ENCODE measurements at places on chromosomes 4 and X. TPM values are rescaled to one million over a fixed set of nuclear protein-coding genes. Genes with fewer than 3 reads are reported as not detected.

- no peak for DNase-seq
These were observed 8.6 kb downstream of the BLOC1S4 start for GRCh38 chr4:6724421-6725111.

GRCh38 chr4:182103614-182104319, 139.4 kb upstream of the TENM3 start:
- no peak for DNase-seq

DNA sequence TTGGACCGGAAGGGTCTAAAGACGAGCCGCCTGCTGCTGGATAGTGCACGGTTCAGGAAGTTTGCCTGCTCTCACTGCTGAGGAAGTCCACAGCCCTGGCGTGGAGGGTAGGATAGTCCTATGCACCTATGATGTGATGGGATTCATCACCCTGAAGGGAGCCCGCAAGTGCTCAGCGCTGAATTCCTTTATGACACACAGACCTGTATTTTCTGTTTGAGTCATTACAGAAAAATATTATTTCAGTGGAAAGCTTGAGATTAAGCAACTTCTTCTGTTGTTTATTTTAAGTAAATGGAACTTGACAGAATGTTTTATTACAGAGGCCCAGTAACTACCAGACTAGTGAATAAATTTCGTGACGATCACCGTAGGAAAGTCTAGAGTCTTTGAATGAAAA, 123.2 kb downstream of the TRIML1 start:
- no peak for DNase-seq

GRCh38 chrX:19293606-19294325, 50.0 kb upstream of the PDHA1 start:
- no peak for DNase-seq

DNA sequence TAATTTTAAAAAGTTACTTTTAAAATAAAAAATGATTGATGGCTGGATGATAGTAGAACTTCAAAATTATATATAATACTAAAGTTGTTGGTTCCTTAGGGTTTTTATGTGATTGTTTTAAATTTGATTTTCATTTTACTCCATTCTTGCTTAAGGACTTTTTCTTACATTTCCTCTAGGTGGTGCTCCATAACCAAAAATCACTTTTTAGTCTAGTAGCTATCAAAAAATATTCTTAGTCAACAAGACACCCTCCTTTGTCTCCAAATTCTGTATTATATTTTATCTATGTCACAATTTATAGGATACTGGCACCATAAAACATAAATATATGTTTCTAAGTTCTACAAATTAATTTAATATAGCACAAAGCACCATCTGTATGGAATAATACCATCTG, 67.2 kb upstream of the BRWD3 start:
- no peak for DNase-seq

BRS3 gene
- not detected for total RNA-seq

ITIH6 gene
- total RNA-seq, result not detected

DNA sequence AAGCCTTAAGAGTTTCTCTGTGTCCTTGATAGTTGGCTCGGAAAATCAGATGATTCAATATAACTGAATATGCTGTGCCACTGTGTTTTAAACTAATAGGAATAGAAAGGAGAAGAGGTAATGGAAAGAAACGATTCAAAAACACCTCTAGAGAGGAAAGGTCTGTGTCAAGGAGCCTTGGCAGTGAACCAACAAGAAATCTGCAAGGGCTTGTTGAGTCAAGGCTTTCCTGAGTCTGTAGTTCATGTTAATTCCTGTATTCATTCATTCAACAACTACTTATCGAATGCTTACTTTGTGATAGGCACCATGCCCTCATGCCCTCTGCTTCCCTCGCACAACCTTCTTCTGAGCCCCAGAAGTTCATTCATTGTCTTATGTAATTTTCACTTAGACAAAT, 336.0 kb downstream of the PDHA2 start:
- DNase-seq, result no peak

GRCh38 chr4:180789929-180790328, 1453.3 kb upstream of the TENM3 start:
- DNase-seq, result no peak

DNA sequence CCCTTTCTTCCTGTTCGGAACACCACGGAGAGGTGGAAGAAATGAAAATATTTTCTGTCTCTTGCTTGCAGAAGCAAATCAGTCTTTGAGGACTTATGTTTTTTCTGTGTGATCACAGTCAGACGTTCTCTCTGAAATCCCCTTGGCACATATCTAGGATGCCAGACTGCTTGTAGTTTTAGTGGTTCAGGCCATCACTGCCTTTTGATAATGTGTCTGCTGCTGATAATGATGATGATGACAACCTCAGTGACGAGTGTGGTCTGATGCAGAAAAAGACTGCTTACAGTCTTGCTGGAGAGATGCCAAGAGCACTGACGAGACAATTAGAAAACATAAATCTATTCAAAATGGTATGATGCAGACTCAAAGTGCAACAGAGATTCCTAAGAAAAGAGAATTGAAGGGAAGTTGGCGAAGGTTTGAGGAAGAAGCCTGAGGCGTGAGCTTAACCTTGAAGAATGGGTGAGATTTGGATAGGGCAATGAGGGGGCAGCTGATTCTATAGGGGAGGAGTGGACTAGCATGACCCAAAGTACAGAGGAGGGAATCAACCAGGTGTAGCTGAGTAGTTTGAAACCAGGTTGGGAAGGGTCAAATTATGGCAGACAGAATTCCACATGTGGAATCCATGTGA, 7.9 kb downstream of the RAB33A start:
- DNase-seq, result peak; percentile 23

AMBN gene
- total RNA-seq, result not detected

GRCh38 chrX:136477026-136477425, 10.7 kb upstream of the BRS3 start:
- DNase-seq, result no peak
